ENCODE measurements at places on chromosomes 16 and 17.

DNA sequence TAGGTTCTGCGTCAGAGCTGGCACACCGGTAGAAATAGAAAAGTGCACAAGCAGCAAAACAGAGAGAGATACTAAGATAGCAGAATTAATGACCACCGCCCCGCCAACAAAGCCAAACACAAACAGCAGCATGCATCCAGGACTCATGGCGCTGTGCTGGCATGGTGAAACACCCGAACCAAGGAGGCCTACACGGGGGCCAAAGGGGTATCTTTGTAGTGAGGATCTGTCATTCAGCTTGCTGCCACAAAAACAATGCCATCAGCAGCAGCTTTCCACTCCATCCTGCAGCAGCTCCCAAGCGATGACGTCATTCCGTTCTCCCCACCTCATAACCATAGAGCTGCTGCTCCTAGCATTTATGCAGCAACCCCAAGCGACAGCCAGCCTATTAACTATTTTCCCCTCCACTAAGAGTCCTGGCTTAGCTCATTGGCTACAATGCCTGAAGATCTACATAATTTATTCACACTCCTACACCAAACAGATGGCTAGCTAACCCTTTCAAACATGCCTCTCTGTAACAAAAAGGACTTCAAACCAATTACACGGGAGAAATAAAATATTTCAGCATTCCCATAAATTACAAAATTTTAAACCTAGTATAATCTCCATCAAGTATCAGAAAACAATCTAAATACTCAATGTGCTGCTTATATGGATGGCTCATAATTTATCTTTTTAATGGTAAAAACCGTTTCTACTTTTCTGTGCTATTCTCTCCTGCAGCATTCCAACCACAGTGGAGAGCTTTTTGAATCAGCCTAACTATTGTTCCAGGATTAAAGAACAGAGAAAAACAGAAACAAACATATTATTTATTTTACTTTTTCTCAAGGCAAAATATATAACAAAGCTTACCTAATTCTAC is 73.9 kb downstream of the SPAG9 start:
- peak; percentile 60 for DNase-seq

DNA sequence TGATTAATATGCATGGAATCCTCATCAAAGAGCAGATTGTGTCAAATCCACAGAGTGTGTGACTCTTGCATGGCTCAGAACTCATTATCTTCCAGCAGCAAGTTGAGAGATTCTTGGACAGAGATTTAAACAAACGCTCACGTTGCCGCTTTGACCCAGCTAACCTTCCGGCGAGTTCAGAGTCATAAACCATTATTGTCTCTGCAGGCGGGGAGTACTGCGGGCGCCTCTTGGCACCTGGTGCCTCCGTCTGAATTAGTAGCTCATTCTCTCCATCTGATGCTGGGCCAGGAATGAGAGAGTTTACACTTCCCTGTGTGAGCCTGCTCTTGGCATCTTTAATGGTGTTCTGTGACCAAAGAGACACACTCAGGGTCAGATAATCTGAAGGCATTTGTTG is 138.6 kb upstream of the WSCD1 start:
- no peak for DNase-seq

GRCh38 chr16:50705436-50706110 is 12.2 kb downstream of the NOD2 start:
- DNase-seq = no peak

GRCh38 chr16:53841884-53842283 is 137.9 kb downstream of the FTO start:
- no peak for DNase-seq

GRCh38 chr17:11583306-11583992 is 14.8 kb upstream of the DNAH9 start:
- no peak for DNase-seq

GRCh38 chr16:58265480-58266052 is 29.3 kb downstream of the PRSS54 start:
- peak; percentile 98 for DNase-seq

- no peak for DNase-seq
These were observed 50.8 kb downstream of the PITPNM3 start for GRCh38 chr17:6505425-6506142.

- peak; percentile 77 for DNase-seq
These were observed 7.2 kb downstream of the CTF1 start for GRCh38 chr16:30903596-30903995.

GRCh38 chr16:87499189-87499486 is 6.3 kb upstream of the ZCCHC14 start:
- DNase-seq = no peak

GRCh38 chr16:68893710-68894705 is 50.7 kb downstream of the TANGO6 start:
- DNase-seq = peak; percentile 13

- DNase-seq = no peak
These were observed 181.6 kb downstream of the TMEM132E start for GRCh38 chr17:34760931-34761495.

DNA sequence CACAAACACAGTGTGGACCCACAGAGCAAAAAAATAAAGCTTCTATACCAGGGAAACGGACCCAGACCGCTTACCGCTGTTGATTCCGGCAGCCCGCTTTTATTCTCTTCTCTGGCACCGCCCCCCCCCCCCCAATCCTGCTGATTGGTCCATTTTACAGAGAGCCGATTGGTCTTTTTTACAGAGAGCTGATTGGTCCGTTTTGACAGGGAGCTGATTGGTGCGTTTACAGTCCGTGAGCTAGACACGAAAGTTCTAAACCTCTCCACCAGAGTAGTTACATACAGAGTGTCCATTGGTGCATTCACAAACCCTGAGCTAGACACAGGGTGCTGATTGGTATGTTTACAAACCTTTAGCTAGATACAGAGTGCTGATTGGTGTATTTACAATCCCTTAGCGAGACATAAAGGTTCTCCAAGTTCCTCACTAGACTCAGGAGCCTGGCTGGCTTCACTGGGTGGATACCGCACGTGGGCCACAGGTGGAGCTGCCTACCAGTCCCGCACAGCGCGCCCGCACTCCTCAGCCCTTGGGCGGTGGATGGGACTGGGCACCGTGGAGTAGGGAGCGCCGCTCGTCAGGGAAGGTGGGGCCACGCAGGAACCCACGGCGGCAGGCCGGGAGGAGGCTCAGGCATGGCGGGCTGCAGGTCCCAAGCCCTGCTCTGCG is 92.4 kb downstream of the HAPSTR1 start:
- no peak for DNase-seq

- DNase-seq = no peak
These were observed 198.4 kb upstream of the TBX2 start for GRCh38 chr17:61201211-61201610.

DNA sequence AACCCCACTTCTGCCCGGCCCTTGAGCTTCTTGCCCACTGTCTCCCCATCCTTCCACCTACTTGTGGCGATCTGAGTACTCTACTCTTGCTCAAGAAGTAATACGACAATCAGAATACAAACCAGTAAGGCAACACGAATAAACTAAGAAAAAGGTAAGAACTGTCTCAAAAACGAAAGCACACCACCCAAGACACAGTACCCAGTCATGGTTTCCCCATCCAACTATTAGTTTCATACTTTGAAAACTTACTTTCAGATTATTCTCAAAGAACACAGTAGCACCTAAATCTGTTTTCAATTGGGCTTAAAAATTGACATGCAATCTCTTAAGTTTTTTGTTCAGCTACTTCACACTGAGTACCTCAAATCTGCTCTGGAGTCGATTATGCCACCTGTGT is 13.9 kb downstream of the GINS2 start:
- DNase-seq = no peak

DNA sequence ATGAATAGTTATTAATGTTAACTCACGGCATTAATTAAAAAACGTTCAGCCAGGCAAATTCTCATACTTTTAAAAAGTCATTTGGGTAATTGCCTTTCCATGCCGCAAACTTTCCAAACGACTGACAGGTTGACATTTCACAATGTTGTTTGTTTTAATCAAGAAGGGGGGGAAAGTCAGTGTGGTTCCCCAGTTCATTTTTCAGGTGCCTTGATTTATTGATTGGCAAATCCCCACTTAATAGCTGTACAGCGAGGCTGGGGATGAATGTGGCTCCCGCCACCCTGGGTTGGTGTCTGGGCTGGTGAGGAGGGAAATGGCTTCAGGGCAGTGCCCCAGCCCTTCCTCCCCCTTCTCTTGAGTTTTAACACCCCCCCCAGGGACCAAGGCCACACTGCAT is 318.0 kb downstream of the SOX9 start:
- no peak for DNase-seq

GRCh38 chr17:82262344-82262743 is 11.2 kb downstream of the CSNK1D start:
- no peak for DNase-seq

- DNase-seq = no peak
These were observed 139.1 kb upstream of the GSE1 start for GRCh38 chr16:85473909-85474620.

DNA sequence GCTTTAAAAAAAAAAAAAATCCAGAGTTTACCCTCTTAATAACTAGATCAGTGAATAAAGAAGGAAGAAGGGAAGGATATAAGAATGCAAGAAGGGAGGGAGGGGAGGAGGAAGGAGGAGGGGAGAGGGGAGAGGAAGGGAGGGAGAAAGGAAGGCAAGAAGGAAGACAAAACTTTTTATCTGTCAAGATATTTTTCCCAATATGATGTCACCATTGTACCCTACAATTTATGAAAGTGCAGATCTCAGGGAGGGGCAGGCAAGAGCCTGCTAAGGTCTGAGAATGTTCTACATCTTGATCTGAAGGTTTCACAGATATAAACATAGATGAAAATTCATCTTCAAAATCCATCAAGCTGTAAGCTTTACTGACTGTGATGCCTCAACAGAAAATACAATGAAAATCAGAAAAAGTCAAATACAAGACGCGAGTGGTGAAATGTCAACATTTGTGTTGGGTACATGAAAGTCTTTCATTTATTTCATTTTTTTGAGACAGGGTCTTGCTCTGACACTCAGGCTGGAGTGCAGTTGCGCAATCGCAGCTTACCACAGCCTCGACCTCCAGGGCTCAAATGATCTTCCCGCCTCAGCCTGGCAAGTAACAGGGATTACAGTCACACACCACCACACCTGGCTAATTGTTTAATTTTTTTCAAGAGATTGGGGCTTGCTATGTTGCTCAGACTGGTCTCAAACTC is 57.1 kb upstream of the EMP2 start:
- DNase-seq = no peak

GRCh38 chr17:15232517-15232915 is 32.6 kb downstream of the PMP22 start:
- DNase-seq = peak; percentile 93

DNA sequence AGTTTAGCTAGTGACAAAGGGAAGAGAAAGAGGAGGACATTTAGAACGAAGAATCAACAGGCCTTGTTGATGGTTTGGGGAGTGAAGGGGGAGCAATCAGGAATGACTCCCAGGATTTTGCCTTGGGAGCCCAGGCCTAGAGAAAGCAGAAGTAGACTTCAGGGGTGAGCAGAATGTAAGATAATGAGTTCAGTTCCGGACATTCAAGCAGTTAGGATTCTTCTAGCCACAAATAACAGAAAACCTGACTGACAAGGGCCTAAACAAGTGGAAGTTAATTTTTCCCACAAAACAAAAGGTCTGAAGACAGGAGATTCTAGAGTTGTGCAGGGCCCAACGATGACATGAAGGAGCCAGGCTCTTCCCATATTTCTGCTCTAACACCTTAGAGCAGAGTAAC is 45.9 kb downstream of the SKAP1 start:
- no peak for DNase-seq

DNA sequence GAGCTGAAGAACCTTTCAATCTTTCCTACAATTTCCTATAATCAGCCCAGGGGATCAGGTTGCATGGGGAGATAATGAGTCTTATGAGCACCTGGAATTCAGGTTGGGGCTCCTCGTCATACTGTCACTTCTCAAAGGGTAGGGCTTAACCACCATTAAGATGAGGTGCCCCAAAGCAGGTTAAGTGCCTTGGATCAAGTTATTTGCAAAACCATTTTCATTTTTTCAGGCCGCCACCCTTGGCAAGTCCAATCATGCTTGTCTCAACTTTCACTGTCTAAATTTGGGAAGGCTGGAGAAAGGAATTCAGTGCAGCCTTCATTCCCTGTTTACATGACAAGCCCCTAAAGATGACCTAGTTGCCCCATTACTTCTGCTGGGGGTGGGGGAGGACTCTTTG is 44.9 kb upstream of the TANGO6 start:
- no peak for DNase-seq

DNA sequence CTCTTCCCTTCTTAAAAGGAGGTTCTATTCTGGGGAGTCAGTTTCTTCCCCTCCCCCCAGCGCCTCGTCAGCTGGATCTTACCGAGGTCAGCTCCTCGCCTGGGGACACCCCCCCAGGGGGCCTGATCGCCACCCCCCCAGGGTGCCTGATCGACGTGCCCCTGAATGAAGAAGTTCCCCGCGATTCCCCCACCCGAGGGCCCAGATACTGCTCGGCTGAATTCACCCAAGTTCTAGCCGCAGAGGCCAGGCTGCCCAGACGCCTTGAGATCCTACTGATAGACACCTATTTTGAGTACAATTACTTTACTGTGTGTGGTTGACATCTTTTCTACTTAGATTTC is 1.4 kb downstream of the RAB11FIP3 start:
- DNase-seq = no peak

GRCh38 chr17:4309897-4310296 is 46.1 kb upstream of the ANKFY1 start:
- DNase-seq = no peak

GRCh38 chr16:68717684-68718083 is 19.4 kb upstream of the CDH1 start:
- no peak for DNase-seq

DNA sequence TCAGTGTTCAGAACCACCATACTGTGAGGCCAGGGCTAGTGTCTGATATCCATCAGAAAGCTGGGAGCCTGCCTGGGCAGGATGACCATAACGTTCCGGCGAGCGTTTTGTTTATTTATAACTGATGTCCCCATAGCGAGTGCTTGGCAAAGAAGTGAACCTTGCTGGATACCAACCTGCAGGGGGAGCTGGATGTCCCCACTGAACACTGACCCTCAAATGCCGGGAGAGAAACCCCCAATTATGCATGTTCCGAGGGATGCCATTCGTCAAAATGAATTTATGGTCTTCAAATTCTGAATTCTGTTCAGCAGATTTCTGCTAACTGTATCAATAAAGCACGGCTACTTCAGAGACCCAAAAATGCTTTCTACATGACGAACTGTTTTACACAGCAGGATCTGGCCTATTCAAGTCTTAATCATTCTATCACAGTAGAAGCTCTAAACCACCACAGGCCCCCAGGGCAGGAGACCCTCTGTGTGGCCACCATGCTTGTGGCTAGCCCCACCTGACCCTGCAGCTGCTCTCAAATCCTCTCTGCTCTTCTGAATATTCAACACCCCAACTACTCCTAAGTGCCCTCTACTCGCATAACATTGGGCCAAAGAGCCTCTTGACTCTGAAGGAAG is 15.2 kb downstream of the MED24 start:
- peak; percentile 49 for DNase-seq

- no peak for DNase-seq
These were observed 115.9 kb downstream of the ZFHX3 start for GRCh38 chr16:72932050-72932449.

- DNase-seq = no peak
These were observed 10.7 kb downstream of the ABCA8 start for GRCh38 chr17:68944435-68945035.

Data from hematopoietic multipotent progenitor cell treated with erythropoietin and hydrocortisone succinate and interleukin-3 and kit ligand, for 8 days (in vitro differentiated cells).